HT1080 (cell line): ENCODE measurements at places on chromosomes 13 and 19.

DNA sequence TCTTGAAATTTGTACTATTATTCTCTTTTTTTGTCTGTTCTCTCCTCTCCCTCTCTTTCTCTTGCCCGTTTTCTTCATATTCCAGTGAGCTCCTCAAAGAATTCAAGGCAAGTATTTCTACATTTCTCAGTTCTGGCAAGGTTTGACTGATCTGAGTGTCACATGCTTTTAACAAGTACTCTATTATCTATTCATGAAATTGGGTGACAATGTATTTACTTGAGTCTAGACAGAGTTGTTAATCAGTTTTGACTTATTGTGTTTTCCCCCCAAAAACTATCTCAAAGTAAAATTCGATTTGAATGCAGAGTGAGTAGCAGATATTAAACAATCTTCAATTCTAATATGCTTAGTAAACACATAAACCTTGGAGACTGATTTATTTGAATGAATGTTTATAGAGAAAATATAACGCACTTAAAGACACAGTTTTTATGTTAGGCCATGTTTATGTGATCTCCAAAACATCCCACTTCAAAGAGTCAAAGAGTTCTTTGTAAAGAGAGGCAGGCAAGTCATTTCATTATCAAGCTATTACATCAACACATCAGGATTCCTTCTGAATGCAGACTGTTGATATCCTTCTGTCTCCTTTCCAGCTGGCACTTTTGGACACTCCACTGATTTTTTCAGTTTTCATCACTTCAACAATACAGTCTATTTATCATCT is 166.6 kb downstream of the SLITRK6 start:
- DNase-seq: no peak

DNA sequence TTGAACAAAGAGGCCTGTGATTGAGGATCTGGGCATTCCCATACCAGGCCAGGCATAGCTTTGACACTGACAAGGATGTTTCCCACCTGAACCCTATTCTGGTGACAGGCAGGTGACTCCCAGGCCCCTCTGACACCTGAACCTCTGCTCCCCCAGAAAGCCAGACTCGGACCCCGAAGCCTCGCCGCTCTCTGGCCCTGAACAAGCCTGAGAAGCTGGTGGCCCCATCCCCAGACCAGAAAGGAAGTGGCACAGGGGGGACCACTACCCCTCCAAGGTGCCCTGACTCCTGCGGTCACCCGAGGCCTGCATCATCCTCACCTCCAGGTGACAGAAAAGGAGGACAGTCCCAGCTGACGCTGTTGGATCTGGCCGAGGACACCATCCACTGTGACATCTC is 14.7 kb downstream of the SIX5 start:
- no peak for DNase-seq

DNA sequence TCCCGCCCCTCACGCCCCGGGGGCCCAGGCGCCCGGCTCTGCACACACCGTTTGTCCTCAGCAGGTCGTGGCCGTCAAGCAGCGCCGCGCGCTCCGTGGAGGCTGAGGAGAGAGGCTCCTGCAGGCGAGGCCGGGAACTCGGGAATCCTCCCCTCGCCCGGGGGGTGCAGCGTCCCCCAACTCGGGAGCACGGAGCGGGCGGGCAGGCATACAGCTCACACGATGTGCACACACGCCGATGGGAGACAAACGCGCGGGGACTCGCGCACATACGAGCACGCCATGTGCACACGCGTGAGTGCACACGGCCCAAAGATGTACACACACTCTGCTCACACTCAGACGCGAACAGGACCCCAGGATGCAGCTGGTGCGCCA is 703 bp downstream of the CLEC4G start:
- DNase-seq: no peak

DNA sequence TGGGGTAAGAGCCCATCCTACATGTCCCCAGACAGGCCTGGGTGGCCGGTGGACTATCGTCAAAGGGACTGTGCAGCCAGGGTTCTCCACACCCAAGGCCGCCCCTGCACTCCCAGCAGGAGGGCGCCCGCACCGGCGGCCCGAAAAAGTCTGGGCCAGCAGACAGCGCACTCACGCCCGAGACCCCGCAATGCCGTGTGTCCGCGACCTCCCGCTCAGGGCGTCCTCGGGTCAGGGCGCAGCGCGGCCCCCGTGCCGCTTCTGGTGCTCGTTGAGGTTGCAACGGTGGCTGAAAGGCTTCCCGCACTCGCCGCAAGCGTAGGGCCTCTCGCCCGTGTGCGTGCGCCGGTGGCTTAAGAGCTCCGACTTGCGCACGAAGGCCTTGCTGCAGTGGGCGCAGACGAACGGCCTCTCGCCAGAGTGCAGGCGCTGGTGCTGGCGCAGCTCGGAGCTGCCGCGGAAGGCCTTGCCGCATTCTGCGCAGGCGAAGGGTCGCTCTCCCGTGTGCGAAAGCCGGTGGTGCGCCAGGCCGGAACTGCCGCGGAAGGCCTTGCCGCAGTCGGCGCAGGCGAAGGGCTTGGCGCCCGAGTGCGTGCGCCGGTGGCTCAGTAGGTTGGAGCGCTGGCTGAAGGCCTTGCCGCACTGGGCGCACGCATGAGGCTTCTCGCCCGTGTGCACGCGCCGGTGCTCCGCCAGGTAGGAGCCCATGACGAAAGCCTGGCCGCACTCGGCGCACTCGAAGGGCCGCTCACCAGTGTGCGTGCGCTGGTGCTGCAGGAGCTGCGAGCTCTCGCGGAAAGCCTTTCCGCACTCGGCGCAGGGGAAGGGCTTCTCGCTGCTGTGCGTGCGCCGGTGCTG is 2.8 kb upstream of the A1BG start:
- DNase-seq: no peak

GRCh38 chr13:24134757-24135156 is 25.8 kb upstream of the SPATA13 start:
- no peak for DNase-seq

DNA sequence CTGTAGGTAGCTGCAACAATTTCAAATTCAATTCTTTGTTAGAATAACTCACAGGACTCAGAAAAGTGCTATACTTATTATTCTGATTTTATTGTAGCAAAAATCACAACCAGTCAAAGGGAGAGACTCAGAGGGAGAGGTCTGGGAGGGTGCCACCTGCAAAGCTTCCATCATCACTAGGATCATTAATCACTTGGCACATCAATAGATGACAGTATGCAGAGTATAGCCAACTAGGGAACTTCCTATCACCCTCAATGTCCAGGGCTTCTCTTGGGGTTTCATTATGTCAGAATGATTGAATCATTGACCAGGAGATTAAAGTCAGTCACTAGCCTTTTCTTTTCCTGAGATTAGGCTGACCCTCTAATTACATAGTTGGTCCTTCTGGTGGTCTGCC is 431.3 kb upstream of the ATXN8OS start:
- DNase-seq: no peak

DNA sequence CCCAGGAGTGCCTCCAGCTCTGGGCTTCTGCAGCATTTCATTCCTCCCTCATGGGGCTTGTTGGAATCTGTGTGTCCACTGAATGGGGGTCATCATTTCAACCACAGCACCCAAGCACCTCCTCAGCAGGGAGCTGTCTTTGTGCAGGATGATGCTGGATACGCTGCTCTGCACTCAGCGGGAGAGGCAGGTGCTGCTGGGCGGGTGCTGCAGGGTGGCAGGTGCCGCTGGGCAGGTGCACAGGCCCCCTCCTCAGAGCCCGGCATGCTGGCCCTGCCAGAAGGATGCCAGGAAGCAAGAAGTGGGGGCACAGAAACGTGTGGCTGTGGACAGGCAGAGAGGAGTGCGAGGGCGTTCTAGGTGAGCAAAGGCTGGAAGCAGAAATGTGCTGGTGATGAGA is 121.8 kb upstream of the VSTM2B start:
- no peak for DNase-seq

- DNase-seq: no peak
These were observed 641.6 kb upstream of the PCDH20 start for GRCh38 chr13:62057286-62057685.

- DNase-seq: no peak
These were observed 1.6 kb downstream of the LYL1 start for GRCh38 chr19:13100841-13101589.

- DNase-seq: peak; percentile 70
These were observed 7.4 kb upstream of the FCGBP start for GRCh38 chr19:39941615-39942365.

DNA sequence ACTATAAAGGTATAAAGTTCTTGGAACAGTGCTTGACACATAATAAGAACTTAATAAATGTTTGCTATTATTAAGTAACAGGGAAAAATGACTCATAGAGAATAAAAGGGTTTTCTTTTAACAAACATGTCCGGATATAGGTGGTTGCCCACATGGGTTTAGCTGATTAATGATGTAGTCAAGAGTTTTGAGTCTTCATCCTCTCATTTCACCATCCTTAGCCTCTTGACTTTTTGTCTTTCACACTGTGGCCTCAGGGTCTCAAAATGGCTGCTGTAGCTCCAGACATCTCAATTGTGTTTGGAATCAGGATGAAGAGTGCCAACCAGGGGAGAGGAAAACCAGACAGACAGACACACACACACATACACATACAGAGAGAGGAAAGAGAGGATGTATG is 97.9 kb downstream of the HSPH1 start:
- no peak for DNase-seq

- DNase-seq: peak; percentile 23
These were observed 38.3 kb downstream of the PEX11G start for GRCh38 chr19:7450243-7451223.

- DNase-seq: no peak
These were observed 652 bp downstream of the EPS8L1 start for GRCh38 chr19:55076321-55076720.

GRCh38 chr13:30731361-30732045 is 3.8 kb upstream of the ALOX5AP start:
- no peak for DNase-seq

DNA sequence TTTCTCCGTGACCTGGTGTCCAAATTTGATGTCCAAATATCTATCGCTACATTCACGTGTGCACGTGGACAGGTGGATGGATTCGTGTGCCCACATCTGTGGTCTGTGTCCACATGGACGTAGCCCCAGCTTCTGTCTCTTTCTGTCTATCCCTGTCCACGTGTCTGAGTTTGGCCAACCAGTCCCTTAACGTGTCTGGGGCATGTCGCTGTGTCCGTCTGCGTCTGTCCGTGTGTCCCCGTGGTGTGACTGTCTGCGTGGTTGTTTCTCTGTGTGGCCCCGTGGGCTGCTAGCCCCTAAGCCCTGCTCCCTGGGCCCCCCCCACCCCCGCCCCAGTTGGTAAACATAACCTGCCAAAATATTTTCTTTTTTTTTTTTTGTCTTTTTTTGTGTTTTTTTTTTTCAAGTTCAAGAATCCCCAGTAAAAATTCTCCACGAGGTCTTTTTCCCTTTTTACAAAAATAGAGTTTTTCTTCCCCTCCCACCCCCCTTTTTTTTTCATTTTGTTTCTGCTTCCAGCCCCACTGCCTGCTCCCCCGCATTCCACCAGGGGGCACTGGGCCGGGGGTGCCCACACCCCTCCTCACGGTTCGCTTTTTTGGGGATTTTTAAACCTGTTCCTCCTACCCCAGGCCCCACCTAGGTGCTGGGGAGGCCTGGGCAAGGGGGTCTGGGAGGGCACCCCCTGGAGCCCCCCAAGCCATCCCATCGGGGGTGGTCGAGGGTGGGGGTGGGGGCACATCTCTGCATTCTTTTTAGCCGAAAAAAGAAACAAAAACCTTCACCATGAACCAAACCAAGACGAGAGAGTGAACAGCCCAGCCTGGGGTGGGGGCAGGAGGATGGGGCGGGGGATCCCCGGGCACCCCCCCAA is 18.3 kb downstream of the PRKCSH start:
- no peak for DNase-seq

- no peak for DNase-seq
These were observed 1.1 kb downstream of the ZNF792 start for GRCh38 chr19:34962687-34963572.

DNA sequence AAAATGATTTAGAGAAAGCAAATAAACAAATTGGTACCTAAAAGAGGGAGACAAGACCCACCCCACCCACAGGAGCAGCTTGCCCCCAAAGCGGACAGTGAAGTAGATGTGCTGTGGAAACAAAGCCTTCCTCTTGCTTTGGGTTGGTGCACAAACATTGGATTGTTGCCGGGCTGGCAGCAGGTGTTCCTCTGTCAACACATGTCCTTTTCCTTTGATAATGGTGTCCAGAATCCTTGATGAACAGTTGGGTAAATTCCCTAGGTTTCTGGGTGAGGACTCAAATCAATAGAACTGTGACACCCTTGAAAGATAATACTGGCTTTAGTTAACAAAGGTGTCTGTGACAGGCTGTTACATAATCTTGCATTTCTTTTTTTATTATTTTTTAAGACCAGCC is 311.8 kb downstream of the SPRY2 start:
- DNase-seq: no peak

DNA sequence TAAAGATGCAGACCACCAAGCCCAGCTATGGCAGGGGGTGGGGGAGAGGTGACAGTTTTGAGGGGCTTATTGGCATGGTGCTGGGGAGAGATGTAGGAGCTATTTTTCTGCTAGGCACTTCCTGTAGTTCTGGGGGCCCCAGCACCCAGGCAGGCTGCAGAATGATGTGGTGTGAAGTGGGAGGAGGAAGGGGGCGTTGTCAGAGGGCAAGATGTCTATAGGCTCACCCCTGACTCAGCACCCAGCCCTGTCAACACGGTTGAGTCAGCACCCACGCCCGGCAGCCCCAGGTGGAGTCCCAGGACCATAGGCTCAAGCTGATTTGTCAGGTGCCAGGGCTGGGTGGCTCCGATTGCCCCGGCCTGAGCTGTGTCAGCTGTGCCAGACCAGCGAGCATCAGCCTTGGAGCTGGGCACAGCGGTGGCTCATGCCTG is 5.8 kb downstream of the KLF2 start:
- DNase-seq: peak; percentile 99

DNA sequence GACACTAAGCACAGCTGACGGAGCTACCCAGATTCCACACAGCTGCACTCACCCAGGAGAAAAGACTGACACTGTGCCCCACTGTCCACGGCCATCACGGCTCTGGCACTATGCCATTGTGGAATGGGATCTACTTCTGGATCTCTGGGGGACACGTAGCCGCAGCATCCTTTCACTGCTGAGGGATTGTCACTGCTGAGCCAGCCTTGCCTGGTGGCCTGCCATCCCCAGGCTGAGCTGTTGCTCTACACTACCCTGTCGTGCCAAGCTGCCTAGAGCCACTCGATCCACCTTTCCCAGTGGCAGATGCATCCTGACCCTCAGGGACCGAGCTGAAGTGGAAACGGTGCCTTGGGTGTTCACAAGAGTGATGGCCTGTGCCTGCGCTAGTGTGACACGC is 5.0 kb upstream of the LILRB5 start:
- DNase-seq: no peak

DNA sequence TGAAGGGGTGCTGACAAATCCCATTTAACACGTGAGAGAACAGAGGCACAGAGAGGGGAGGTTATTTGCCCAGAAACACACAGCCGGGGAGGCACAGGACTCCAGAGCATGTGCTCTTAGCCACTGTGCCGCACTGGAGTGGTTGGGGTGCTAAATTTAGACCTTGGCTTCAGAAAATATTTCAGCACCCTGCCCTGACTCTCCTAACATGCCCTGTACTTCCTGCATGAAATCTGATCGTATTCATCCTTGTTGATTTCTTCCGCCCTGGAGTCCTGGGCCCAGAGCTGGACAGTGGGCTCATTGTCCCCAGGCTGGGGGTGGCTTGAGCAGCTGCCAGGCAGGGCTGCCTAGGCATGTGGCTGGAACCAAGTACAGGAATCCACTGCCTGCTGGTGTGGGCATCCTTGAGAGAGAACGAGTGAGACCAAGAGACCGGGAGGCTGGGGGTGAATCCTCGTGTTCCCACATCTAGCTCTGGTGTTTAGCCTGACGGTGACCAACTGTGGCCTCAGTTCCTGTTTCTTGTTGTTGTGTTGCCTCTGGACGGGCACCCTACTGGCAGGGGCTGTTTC is 5.3 kb downstream of the SLC27A1 start:
- DNase-seq: peak; percentile 96

GRCh38 chr13:24671386-24672113 is 8.7 kb upstream of the ATP12A start:
- DNase-seq: peak; percentile 79

GRCh38 chr13:49046519-49046918 is 70.8 kb downstream of the FNDC3A start:
- DNase-seq: no peak
